ENCODE measurements at places on chromosomes 5 and 9.

GRCh38 chr9:37534412-37534811, 41.8 kb downstream of the FBXO10 start:
- DNase-seq = no peak
- no peaks in the 10 kb centered on the region for H3K36me3 ChIP-seq
- no peak overlapping the region for H3K27ac ChIP-seq
- H3K4me3 ChIP-seq = no peak overlapping the region
- H3K27me3 ChIP-seq = no peaks in the 10 kb centered on the region

- no peaks in the 10 kb centered on the region for H3K27me3 ChIP-seq
- no peak for DNase-seq
- H3K36me3 ChIP-seq = no peaks in the 10 kb centered on the region
- H3K4me3 ChIP-seq = no peak overlapping the region
- no peaks in the 10 kb centered on the region for H3K4me1 ChIP-seq
These were observed 1635.4 kb upstream of the C9orf72 start for GRCh38 chr9:29208670-29209069.

- no peak overlapping the region for H3K27ac ChIP-seq
- H3K4me3 ChIP-seq = no peak overlapping the region
- no peaks in the 10 kb centered on the region for H3K27me3 ChIP-seq
These were observed 584.6 kb downstream of the ANXA1 start for GRCh38 chr9:73736270-73736669.

DNA sequence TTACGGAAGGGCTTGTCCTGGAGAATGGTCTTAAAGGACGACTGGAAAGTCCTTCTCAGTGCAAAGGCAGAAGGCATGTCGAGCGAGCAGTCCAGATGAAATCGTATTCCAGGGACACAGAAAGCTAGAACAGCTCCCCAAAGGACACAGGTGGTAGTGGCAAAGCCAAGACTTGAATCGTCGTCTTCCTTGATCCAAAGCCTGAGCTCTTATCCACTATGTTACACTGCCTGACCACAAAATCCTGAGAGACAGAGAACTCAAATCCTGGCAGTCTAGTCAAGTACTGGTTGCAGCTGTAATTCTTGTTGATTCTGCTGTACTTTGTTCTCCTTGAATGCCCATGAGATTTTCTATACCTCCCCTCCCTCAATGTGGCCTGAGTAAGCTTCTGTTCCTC, 198.7 kb downstream of the TARS1 start:
- H3K4me1 ChIP-seq = no peaks in the 10 kb centered on the region
- no peak overlapping the region for H3K27ac ChIP-seq
- no peak overlapping the region for H3K4me3 ChIP-seq
- no peaks in the 10 kb centered on the region for H3K36me3 ChIP-seq
- H3K27me3 ChIP-seq = peaks cover 74% of the 10 kb centered on the region
- DNase-seq = no peak
